Stimulated activated CD4-positive, alpha-beta T cell treated with anti-CD3 and anti-CD28 coated beads, Interleukin-15, amount 100 ng/mL, for 24 hours (primary cell): ENCODE measurements at places on chromosomes 5 and 9.

DNA sequence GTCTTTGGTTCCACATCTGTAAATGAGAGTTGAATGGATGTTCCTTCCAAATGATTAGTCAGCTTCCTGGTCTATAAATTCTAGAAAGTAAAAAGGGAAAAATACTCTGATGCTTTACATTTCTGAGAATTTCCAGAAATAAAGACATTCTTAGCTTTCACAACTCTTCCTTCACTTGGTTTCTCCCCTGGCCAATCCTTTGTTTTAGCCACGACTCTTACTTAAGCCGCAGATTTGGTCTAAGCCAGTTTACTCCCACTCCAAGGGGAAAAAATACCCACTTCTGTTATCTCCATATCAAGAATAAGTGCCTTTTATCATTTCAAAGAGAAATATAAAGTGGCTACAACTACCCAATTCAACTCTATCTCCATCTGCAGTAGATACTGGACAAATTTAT, 29.7 kb downstream of the PWWP2A start:
- DNase-seq, result no peak

- no peak for DNase-seq
Observed at GRCh38 chr9:137870432-137870831, 7.2 kb upstream of the CACNA1B start.

- DNase-seq, result peak; percentile 80
Observed at GRCh38 chr5:132103332-132103951, 29.9 kb downstream of the CSF2 start.

DNA sequence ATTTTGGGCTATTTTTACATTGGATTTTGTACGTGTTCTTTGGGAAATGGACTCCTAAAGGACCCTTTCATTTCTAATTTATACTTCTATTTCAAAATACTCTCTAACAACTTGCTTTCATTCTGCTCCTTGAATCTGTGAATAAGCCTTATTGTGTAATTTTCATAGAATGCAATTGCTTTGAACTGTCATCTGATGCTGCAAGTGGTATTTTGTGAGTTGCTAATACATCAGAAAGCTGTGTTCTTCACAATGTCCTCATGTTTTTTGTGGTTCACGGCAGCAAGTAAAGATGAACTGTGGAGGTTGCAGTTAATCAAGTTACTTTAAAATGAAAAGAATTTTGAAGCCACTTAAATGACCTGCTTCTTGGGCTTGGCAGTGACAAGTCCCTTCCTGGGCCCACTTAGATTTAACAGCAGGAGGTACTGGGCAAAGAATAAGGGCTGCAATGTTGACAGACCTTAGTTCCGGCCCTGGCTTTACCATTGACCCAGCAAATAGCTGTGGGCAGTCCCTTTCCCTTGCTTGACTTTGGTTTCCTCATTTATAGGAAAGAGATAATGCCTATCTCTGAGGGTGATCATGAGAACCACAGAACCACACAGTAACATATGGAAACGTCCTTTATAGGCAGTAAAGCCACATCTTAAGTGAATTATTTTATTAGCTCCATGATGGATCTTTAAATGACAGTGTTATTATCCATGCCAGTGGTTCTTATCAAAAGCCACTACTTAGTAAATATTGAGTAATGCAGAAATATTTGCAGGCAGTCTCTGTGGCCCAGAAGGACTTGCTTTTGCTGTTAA, 54.8 kb downstream of the IQGAP2 start:
- no peak for DNase-seq

- DNase-seq, result no peak
Observed at GRCh38 chr5:139634541-139634940, 13.6 kb upstream of the CXXC5 start.

DNA sequence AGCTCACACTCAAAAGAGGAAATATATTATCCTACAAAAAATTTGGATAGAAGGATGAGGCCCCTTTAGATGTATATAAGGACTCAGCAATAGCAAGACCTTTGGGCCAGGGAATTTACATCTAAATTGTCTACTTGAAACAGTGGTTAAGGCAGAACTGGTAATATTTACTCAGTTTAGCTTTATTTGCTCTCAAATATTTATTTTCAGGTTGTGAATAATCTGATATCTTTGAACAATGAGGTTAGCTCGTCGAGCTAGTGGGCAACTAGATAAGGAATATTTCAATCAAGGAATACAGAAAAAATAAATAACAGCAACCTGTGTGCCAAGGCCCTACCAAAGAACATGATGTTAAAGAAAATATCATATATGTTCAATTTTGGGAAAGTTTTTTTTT, 966.3 kb downstream of the DTWD2 start:
- no peak for DNase-seq

DNA sequence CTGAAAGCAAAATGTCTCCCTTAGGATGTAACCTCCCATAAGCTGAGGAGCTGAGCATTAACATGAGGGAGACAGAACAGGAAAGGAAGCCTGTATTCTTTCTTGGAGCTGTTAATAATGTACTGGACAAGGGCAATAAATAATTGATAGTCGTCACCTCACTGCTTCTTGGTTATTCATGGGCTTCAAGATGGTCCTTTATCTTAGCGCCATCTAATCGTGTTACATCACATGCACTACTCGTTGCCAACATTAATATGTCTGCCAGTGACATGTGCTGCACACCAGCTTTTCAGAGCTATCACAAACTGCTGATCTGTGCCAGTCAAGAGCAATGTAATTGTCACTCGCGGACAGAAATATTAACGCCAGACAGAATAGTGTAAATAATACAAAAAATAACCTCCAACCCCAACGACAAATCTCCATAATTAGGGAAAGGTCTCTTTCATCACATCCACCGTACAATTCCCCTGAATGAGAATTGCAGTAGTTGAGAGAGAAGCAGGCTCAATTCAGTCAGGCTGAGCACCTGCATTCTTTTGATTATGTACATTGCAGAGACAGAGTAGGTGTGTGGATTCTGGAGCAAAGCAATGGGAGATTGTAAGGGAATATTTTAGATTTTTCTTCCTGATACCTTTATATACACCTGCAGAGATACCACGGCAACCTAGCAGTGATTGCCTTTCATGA, 267.1 kb downstream of the SPATA31D1 start:
- no peak for DNase-seq

GRCh38 chr5:178389026-178389729, 156.6 kb upstream of the PHYKPL start:
- DNase-seq, result no peak

DNA sequence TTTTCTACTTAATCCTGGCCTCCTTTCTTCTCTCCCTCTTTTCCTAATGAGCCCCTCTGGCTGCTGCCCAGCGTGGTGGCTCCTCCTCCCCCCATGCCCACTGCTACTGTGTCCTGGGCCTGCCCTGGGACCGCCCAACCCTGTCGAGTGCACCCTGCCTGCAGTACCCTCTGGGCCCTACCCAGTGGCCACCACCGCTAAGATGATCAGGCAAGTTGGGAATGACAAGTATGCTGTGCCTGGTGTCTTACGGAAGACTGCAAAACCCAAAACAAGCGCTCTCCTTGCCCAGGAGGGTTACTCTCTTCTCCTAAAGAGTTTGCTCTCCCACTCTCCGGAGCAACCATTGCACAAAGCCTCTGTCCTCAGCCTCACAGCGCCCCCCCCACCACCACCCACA, 273.7 kb downstream of the SYK start:
- no peak for DNase-seq

- no peak for DNase-seq
Observed at GRCh38 chr9:92108122-92108521, 7.1 kb downstream of the SPTLC1 start.

DNA sequence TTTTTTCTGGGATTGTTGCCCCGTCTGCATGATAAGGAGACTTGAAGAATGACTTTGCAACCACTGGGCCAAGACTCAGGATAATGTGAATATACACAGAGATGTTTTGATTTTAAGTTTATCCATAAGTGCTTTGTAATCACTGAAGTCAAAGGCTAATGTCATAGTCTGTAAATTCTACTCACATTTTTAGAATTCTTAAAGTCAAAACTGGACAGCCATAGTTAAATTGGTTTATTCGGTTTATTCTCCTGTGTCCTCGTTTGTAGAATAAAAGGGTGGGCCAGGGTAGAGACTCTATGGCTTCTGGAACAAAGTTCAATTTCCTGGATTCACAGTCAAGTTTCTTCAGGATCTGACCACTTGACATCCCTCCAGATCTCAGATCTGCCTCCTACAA, 327.7 kb upstream of the TNC start:
- no peak for DNase-seq

GRCh38 chr5:86983208-86983607, 284.5 kb upstream of the RASA1 start:
- DNase-seq, result no peak

DNA sequence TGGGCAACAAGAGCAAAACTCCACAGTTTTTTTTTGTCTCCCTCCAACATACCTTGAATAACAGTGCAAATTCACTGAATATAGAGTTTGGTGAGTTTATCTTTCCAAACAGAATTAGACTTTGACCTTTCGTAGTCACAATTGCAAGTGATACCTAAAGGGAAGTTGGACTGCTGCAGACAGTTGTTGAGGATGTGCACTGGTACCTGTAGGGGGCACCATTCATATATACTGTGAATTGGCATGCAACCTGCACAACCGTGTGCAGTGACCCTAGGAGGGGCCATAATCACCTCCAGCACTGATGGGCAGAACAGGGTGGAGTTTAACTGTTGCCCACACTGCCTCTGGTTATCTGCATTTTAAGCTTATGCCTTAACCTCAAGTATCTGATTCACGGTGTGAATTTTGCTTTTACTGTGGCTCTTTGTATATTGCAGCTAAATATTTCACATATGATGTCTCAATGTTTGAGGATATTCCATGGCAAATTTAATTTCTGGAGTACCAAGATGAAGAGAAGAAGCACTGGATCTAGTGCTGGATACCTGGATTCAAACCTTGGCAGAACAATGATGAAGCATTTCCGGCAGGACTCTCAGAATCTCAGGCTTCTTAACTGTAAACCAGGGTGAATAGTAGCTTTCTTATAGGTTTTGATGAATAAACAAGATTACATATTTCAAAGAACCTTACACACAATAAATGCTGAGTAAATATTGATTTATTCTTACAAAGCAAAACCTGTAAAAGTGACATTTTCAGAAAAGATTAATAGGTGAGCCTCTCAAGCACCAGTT, 144.3 kb downstream of the ACTBL2 start:
- peak; percentile 12 for DNase-seq

- no peak for DNase-seq
Observed at GRCh38 chr9:76591256-76591950, 132.4 kb downstream of the GCNT1 start.

DNA sequence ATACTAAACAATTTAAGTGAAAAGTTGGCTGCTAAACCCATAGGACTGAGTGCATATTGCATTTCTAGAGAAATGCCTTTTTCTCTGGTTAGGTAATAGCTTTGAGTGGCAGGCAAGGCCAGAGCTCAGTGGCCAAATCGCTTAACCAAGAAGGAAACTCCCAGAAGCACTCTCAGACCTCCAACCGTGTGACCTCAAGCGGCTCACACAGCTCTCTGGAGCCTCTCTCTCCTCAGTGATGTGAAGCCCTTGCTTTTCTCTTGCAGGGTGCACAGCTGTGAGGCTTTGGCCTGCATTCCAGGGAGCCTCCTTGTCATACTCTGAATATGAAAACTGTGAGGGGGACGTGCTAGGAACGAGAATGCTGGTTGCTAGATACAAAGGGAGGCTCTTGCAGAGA, 106.7 kb downstream of the INSYN2B start:
- no peak for DNase-seq

DNA sequence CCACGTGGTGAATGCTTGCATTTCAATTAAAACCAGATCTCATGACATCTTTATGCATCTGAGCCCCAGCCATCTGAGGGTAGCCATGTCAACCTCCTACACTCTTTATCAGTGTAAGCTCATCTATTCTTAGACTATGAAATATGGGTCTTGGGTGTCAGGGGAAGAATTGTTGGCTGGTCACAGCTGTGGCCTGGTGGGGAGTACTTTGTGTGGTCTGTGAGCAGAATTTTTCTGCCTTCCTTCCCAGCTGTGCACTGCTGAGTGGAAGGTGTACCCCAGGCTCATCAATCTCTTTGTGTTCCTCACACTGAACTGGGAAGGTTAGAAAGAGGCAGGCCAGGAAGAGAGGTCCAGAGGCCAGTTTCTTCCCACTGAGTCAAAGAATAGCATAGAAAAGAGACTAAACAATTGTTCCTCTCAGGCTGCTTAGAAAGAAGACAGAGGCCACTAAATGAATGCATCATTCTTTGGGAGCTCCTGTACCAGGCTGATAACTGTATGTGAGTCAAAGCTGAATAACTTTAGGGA, 202.7 kb upstream of the RGMB start:
- DNase-seq, result no peak

GRCh38 chr5:149374303-149374702, 4.8 kb downstream of the IL17B start:
- no peak for DNase-seq

GRCh38 chr5:26543987-26544386, 494.4 kb downstream of the CDH9 start:
- DNase-seq, result no peak

GRCh38 chr9:106862821-106863720, at the start of gene ZNF462:
TSS of gene ZNF462 (plus strand) at chr9:106863166. CDS start at chr9:106923384, 60,218 bp downstream.
- DNase-seq, result no peak

GRCh38 chr9:546797-547223, 294.7 kb upstream of the DMRT1 start:
- no peak for DNase-seq

- DNase-seq, result no peak
Observed at GRCh38 chr9:108019821-108020220, 530.3 kb upstream of the KLF4 start.

GRCh38 chr9:112753725-112754124, 3.2 kb downstream of the SNX30 start:
- DNase-seq, result peak; percentile 55

DNA sequence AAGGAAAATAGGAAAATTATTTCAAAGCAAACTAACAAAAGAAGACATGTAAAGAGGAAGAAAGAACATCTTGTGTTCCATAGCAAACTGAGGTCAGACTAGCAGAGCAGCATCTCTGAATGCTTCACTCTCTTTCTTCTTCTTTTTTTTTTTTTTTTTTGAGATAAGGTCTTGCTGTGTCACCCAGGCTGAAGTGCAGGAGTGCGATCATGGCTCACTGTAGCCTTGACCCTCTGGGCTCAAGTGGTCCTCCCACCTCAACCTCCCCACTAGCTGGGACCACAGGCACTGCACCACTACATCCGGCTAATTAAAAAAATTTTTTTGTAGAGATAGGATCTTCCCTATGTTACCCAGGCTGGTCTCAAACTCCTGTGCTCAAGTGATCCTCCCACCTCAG, 36.6 kb downstream of the MELK start:
- no peak for DNase-seq
